ENCODE measurements at places on chromosomes 7 and 10.

DNA sequence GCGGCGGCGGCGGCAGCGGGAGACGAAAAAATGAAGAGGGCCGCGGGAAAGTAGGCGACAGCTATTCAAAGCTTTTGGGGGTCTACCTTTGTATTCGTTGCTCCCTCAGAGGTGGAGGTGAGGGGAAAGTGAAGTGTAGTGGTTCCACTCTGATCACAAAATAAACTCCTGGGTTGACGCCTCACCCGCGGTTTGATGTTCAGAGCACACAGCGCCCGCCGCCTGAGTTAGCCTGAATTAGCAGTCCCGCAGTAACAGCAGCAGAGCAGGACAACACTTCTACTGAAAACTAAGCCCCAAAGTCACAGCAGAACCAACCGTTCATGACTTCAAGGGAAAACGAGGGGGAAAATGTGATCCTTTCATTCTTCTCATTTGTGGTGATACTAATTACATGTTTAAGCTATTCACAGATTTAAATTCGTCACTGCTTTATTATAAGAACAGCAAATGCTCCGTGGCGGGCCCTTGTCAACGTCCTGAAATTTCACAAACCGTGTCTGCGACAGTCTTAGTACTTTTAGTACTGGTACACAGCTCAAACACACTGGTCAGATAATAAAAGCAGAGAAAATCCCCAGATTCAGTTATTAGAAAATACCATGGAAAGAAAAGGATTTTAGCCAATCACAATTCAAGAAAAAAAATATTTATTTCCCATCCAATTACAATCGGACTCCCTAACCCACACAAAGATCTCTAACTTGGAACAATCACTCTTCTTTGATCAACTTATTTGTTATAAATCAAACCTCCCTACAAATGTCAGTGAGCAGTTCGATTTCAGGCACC lies 563 bp upstream of the JMJD1C start:
- peak; percentile 13 for DNase-seq

- no peak for DNase-seq
These were observed 71.0 kb upstream of the ZNF479 start for GRCh38 chr7:57203161-57203791.

DNA sequence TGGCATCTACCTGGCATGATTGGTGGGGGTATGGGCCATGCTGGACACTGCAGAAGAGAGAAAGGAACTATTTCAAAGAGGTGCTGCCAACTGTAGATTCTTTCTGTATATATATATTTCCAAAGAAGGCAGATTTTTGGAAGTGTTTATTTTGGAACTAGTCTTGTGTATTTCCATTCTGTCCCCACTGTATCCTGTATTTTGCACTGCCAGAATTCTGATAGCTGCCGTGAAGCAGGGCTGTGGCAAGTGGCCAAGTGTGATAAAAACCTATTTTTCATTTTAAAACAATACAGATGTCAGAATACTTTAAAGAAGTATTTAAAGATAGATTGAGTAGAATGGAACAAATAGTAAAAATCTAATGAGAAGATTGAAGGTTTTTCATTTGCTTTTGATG lies 17.1 kb downstream of the MCU start:
- no peak for DNase-seq

DNA sequence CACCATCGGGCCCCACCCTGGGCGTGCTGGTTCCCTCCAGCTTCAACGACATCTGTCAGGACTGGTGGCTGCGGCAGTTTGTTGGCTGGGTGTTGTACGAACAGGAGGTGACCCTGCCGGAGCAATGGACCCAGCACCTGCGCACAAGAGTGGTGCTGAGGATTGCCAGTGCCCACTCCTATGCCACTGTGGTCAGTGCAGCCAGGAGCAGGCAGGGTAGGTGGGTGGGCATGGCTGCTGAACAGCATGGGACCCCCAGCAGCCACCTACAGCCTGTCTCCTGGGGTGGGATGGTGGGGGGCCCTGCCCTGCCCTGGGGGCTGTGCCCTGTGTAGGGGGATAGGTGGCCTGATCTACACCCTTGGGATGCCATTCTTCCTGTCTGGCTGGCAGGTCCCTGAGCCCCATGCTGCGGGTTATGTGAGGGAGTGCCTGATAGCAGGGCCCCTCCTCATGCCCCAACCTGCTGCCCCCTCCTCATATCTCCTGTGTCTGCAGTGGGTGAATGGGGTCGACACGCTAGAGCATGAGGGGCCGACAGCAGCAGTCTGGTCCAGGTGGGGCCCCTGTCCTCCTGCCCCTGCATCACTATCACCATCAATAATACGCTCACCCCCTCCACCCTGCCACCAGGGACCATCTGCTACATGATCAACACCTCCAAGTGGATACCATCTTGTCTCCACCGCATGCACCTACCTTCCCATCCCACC lies 56.9 kb downstream of the ZNF727 start:
- DNase-seq, result no peak

DNA sequence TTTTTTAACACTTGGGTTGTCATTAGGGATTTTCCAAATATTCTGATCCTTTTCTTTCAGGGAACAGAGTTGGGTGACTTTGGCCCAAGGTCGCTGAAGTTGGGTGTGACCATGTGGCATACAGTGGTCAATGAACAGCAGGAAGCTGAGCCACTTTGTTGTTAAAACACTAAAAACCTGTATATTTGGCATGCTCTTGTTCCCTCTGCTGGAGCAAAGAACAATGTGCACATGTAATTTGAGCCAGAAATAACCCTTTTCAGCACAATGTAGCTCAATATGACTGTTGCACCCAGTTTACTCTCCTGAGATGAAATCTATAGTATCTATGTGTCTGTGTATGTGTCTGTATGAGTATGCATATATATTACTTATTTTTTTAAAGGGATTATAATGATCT lies 74.9 kb downstream of the ADCYAP1R1 start:
- DNase-seq, result no peak
